Stimulated activated naive CD4-positive, alpha-beta T cell (primary cell): ENCODE measurements at places on chromosomes 16 and 17.

GRCh38 chr17:41965694-41966462, 717 bp upstream of the CNP start:
- DNase-seq, result peak; percentile 53

DNA sequence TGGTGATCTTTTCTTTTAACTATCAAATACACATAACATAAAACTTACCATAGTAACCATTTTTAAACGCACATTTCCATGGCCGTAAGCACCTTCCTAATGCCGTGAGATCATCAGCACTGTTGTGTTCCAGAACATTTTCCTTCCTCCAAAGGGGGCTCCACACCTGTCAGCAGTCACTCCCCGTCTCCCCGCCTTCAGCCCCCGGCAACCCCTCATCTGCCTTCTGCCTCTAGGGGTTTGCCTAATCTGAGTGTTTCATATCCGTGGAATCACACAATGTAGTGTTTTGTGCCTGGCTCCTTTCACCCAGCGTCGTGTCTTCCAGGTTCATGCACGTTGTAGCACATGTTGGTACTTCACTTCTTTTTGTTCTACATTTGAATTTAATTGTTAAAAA, 350.1 kb upstream of the TNRC6C start:
- DNase-seq, result no peak

DNA sequence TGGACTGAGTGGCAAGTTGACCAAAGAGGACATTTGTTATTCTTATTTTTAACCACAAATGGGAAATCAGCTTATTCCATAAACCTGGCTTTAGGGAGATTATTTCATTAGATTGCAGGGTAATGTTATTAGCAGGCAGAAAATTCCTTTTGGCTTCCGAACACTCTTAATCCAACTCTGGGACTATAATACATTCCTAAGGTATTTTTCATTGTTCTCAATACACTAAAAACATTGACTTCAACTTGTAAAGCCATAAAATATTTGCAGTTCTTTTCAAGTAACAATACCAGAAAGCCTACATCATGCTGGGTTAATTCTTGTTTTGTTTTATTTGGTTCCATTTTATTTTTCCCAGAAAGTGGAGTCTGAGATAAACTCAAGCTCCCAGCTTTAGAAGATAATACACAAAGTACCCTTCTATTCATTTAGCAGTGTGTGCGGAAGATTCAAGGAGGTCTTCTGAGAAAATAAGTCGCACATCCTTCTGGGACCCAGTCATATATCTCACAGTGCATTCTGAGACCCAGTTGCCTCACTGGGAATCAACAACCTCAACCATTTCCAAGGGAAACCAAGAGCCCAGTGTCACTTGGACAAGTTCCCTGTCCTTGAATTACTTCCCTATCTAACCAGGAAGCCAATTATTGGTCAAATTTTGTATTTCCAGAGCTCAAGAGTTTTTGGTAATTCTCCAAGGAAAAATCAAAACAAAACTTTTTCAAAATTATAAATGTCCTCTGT, 389.6 kb upstream of the DYNLRB2 start:
- no peak for DNase-seq

DNA sequence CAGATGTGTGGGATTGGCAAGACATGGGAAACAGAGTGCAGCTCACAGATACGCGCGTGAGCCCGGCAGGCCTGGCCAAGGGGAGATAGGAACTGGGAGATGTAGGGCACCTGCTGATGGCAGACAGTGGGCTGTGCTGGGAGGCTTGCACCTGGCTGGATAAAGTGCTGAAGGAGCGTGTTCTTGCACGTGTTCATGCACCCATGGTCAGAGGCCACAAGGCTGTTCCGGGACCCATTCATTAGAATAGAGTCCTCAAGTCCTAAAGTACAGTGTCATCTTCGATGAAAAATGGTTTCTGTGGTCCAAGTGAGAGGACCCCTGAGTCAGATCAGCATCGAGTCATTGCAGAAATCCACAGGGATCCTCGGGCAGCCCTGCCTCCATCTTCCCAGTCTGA, 236.4 kb downstream of the CCDC182 start:
- no peak for DNase-seq

GRCh38 chr17:36500745-36501225, 14.3 kb downstream of the ZNHIT3 start:
- no peak for DNase-seq

GRCh38 chr16:89024546-89025060, 47.6 kb upstream of the CBFA2T3 start:
- no peak for DNase-seq

GRCh38 chr17:72587773-72588511, 467.1 kb downstream of the SOX9 start:
- DNase-seq, result no peak

DNA sequence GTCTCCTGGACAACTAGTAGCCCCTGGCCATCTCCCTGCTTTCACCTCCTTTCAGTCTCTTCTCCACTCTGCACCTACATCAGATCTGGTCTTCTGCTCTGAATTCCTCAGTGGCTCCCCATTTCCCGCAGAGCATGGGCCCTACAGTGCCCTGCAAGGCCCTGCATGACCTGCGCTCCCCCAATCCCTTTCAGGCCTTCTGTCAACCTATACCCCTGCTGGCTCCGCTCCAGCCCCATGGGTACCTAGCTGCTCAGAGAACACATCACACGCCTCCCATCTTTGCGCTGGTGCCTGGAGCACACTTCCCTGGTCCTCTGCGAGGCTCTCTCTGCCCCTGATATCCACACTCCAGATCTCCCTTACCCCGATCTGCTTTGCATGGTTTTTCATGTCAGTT, 145.2 kb downstream of the KATNIP start:
- no peak for DNase-seq

- DNase-seq, result no peak
Observed at GRCh38 chr17:2854143-2855055, 58.2 kb downstream of the RAP1GAP2 start.
